SK-N-SH (cell line): ENCODE measurements at places on chromosomes 2 and 18. TPM values are rescaled to one million over a fixed set of nuclear protein-coding genes. Genes with fewer than 3 reads are reported as not detected.

- peaks cover 49% of the 10 kb centered on the region for H3K36me3 ChIP-seq
- no peaks in the 10 kb centered on the region for H3K4me1 ChIP-seq
- no peak overlapping the region for H3K4me3 ChIP-seq
- H3K27me3 ChIP-seq, result no peaks in the 10 kb centered on the region
- peak overlapping the region; percentile 34; the same call in 1 of the 2 replicates for H3K27ac ChIP-seq
Measured at GRCh38 chr2:157761520-157761919, 114.6 kb downstream of the ACVR1 start.

GRCh38 chr2:40165509-40165844, 286.4 kb downstream of the SLC8A1 start:
- no peaks in the 10 kb centered on the region for H3K36me3 ChIP-seq
- H3K4me3 ChIP-seq, result no peak overlapping the region
- no peaks in the 10 kb centered on the region for H3K27me3 ChIP-seq
- no peaks in the 10 kb centered on the region for H3K4me1 ChIP-seq
- no peak overlapping the region for H3K27ac ChIP-seq

The GKN1 gene
- polyA plus RNA-seq, result not detected in 2 replicates

DNA sequence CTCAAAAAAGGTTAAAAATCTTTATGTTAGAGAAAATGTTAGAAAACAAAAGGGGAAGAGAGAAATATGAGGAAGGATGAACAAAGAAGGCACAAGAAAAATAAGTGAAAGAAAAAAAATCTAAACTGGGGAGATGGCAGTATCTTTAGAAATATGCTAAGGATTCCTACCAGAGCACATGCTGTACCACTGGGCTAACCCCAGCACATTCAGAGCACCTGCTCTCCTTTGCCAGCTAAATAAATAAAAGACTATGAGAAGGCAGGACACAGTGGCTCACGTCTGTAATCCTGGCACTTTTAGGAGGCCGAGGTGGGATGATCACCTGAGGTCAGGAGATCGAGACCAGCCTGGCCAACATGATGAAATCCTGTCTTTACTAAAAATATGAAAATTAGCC, 92.2 kb upstream of the CDKL4 start:
- no peak overlapping the region for H3K27ac ChIP-seq
- H3K4me3 ChIP-seq, result no peak overlapping the region
- H3K27me3 ChIP-seq, result no peaks in the 10 kb centered on the region
- H3K36me3 ChIP-seq, result peaks cover 22% of the 10 kb centered on the region
- H3K4me1 ChIP-seq, result no peaks in the 10 kb centered on the region
- no peak for DNase-seq

The FEV gene
- 0.53 and 1.2 TPM in 2 replicates for polyA plus RNA-seq

DNA sequence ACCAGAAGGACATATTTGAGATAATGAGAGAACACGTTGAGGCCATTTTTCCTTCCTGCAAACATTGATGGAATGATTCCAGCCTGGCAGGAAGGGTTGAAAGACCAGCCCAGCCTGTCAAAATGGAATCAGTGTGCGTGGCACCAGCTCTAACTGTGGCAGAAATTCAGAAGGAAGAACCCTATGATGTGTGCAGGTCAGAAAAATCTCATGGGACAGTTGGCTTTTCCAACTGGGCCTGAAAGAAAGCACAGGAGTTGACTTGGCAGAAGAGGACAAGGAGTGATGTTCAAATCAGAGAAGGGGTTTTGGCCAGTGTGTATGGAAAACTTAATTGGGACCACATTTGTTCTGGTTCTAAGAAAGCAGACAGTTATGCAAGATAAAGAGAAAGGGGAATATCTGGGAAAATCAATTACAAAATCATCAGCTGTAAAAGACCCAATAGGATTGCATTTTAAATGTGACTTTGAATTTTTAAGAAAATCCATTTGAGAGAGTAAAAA, 192.8 kb upstream of the PID1 start:
- H3K27me3 ChIP-seq, result no peaks in the 10 kb centered on the region
- no peaks in the 10 kb centered on the region for H3K36me3 ChIP-seq
- no peaks in the 10 kb centered on the region for H3K4me1 ChIP-seq
- H3K27ac ChIP-seq, result no peak overlapping the region
- H3K4me3 ChIP-seq, result no peak overlapping the region
- no peak for DNase-seq

DNA sequence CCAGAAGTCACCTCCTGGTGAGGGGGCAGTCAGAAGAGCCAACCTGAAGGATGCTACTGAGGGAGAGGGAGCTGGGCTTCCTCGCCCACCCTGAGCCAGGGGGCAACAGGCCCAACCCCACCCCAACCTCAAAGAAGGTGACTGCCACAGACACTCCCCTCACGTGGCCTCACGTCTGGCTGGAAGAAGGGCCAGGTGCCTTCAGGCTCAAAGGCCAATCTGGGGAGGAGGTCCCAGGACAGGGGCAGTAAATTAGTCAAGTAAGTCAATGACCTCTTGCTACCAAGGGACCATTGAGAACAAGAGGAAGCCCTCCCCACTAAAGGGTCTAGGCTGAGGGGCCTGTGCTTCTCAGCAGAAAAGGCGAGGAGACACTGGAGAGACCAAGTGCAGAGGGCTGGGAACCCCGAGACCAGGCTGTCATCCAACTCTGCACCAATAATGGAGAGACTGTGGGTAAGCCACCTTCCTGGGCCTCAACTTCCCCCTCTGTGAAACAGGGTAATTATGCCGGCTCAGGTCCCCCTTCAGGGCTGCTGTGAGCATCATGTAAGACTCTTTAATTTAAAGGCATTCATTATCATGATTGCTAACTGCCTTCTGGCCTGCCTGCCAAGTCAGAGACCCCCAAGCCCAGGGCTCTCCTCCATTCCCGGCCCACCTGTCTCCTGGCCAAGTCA, 20.2 kb upstream of the TNS1 start:
- no peaks in the 10 kb centered on the region for H3K27me3 ChIP-seq
- H3K36me3 ChIP-seq, result no peaks in the 10 kb centered on the region
- H3K4me1 ChIP-seq, result no peaks in the 10 kb centered on the region
- H3K4me3 ChIP-seq, result no peak overlapping the region
- peak; percentile 11 for DNase-seq

GRCh38 chr2:43121580-43122314, 104.7 kb downstream of the ZFP36L2 start:
- no peak overlapping the region for H3K4me3 ChIP-seq
- no peak for DNase-seq
- no peaks in the 10 kb centered on the region for H3K27me3 ChIP-seq
- H3K36me3 ChIP-seq, result no peaks in the 10 kb centered on the region
- no peak overlapping the region for H3K27ac ChIP-seq

- H3K4me1 ChIP-seq, result no peaks in the 10 kb centered on the region
- no peak overlapping the region for H3K27ac ChIP-seq
- no peaks in the 10 kb centered on the region for H3K36me3 ChIP-seq
- DNase-seq, result peak; percentile 30
Measured at GRCh38 chr2:241062389-241063092, 39.5 kb downstream of the MTERF4 start.

The SRD5A2 gene
- polyA plus RNA-seq, result not detected in 2 replicates

The LPIN2 gene
- 19.3 and 20.3 TPM in 2 replicates for polyA plus RNA-seq
